ENCODE measurements at places on chromosomes 12 and 14. TPM values are rescaled to one million over a fixed set of nuclear protein-coding genes. Genes with fewer than 3 reads are reported as not detected.

Gene KRT2
- total RNA-seq, result not detected

Gene RNF212B
- 0.20 TPM for total RNA-seq

Gene MAX
- total RNA-seq, result 109 TPM

Gene TAS2R19
- total RNA-seq, result 1.9 TPM

Gene BDKRB2
- total RNA-seq, result 14.5 TPM

Gene IL22
- total RNA-seq, result not detected

Gene B4GALNT1
- total RNA-seq, result 1.3 TPM

Gene PRH2
- total RNA-seq, result not detected

Gene CLEC7A
- 10.8 TPM for total RNA-seq

Measured in mucosa of gallbladder (tissue), 1 donor.